Stimulated activated CD8-positive, alpha-beta memory T cell treated with anti-CD3 and anti-CD28 coated beads, Interleukin-15, amount 100 ng/mL, for 24 hours (primary cell): ENCODE measurements at places on chromosomes 12 and 14.

DNA sequence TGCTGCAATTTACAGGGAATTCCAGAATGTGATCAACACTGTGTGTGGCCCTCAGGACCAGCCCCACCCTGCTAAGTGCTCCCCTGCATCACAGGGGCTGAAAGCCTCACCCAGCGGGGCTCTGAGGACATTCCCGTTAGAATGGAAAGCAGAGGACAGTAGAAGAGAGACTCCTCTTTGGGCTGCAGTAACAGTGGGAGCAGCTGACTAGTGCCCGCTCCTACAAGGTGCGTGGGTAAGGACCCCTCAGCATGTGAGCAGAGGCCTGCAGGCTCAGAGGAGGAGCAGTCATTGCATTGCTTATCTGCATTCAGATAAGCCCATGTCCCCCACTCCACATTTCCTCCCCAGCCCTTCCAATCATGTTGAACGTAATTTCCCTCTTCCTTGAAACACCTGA is 120.1 kb downstream of the ITPR2 start:
- DNase-seq, result no peak

DNA sequence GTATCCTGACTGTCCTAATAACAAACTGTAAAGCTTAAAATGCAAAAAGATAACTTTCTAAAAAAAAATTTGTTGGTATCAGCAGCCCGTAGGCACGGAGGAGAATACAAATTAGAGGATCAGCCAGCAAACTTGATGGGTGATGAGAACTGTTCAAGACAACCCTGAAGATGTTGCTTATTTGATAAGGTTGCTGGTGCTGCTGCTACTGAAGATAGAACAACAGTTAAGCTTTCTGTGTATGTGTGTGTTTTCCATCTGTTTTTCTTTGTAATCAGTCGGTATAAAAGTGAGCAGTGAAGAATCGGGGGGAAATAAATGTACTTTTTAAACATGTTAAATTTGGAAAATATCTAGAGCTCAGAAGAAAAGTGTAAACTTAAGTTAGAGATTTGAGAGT is 67.4 kb upstream of the POC1B start:
- DNase-seq, result no peak

DNA sequence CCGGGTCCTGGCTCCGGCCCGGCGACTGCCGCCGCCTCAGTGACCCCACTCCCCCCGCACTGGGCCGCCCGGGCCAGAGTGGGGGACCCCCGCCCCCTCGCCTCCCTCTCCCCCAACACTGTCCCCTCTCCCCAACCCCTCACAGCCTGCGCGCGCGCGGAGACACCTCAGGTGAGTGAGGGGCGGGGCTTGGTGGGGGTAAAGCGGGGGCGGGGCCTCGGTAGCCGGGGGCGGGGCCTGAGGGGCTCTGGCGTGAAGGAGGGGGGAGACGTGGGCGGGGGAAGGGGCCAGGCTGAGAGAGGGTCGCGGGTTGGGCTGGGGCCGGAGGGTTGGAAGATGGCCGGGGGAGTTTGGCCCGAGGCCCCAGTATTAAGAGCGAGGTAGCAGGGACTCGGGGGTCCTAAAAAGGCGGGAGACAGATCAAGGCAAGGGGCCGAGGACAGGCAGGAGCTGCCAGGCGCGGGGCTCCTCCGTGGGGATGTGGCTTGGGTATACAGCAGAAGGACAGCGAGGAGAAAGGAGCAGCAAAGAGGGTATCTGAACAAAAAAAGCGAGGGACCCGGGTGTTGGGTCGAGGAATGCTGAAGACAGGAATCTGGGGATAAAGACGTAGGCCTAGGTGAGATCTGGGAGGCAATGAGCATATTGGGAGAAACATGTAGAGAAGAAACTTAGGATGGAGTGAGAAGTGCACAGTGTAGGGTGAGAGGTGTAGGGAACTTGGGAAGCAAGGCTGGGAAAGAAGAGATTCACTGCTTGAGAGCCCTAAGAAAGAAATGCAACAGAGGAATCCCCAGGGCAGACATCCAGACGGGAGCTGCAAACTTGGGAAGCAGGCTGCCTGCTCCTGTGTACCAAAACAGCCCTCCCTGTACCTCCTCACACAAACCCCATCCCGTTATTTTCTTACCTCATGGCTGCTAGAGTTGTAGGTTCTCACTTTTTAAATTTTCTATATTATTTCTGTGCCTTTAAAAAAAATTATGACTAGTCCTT is 10.8 kb downstream of the SUOX start:
- no peak for DNase-seq

DNA sequence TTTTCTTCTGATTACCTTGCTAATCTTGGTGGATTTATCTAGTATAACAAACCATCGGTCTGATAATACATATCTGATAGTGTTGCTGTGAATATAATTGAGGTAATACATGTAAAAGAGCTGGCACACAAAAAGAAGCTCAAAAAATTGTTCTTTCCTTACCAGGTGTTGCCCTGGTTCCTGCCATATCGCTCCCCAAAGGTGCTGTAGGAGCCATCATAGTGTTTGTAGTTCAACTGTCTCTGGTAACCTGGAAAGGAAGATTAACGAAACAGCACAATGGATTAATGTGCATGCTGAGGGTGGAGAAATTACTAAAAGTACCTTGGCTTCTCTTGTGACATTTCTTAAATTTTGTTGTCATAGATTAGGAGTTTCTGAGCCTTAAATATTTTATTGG is 36.6 kb downstream of the A2M start:
- no peak for DNase-seq

DNA sequence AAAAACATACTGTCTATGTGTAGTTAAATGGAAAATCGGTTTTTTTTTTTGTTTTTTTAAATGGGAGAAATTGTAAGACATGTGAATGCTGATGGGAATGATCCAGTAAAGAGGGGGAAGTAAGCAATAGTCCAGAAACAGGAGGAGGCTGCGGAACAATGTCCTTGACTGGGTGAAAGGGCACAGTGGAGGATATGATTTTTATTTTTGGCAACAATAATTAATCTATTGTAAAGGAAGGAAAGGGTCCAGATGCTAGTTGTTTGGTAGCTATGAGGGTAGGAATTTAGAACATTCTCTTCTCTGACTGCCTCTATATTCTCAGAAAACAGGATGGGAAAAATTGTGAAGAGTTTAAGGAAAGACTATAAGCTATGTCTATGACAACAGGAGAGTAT is 76.6 kb downstream of the RPL10L start:
- no peak for DNase-seq

GRCh38 chr14:54768501-54769129 is 134.0 kb downstream of the GCH1 start:
- DNase-seq, result no peak

DNA sequence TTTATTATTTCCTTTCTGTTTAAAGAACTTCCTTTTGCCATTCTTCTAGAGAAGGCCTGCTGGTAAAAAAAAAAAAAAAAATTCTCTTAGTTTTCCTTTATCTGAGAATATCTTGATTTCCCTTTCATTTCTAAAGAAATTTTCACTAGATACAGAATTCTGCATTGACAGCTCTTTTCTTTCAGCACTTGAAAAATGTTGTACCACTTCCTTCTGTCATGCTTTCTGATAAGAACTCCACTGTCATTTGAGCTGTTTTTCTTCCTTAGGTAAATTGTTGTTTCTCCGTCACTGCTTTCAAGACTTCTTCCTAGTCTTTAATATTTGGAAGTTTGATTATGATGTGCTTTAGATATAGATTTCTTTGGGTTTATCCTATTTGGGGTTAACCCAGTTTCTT is 113.6 kb upstream of the BTG1 start:
- no peak for DNase-seq

- DNase-seq, result no peak
These were observed 117.6 kb upstream of the PLEKHG7 start for GRCh38 chr12:92585115-92585727.

DNA sequence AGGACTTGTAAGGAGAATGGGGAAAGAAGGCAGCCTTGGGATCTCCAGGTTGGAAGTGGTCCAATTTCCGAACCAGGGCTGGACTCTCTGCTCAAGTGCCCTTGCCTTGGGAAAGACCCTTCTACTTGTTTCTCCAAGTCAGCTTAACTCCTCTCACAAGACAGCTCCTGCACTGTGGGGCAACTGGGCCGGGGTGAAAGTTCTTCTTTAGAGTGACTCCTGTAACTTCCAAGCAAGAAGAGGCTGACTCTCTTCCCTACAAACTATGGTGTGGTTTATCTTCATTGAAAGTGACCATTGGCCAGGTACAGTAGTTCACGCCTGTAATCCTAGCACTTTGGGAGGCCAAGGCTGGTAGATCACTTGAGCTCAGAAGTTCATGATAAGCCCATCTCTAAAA is 13.7 kb downstream of the KRT1 start:
- no peak for DNase-seq

DNA sequence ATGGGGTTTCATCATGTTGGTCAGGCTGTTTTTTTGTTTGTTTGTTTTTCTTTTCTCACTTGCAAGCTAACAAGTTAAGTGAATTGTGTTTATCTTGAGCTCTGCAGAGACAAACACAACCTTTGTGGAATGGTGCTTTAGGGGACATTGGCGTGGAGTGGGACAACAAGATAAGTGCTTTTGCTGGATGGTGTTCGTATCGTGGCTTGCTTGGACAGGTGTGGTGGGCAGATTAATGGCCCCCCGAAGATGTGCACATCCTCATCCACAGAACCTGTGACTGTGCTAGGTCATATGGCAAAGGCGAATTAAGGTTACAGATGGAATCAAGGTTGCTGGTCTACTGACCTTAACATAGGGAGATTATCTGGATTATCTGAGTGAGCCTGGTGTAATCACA is 7.0 kb downstream of the MLXIP start:
- DNase-seq, result no peak

- DNase-seq, result no peak
These were observed 613.9 kb upstream of the NOVA1 start for GRCh38 chr14:27211741-27212140.

GRCh38 chr14:80446356-80446755 is 235.1 kb upstream of the DIO2 start:
- no peak for DNase-seq

GRCh38 chr12:80059875-80060274 is 39.5 kb upstream of the OTOGL start:
- no peak for DNase-seq

- no peak for DNase-seq
These were observed 58.3 kb downstream of the SMOC1 start for GRCh38 chr14:69937367-69938081.

DNA sequence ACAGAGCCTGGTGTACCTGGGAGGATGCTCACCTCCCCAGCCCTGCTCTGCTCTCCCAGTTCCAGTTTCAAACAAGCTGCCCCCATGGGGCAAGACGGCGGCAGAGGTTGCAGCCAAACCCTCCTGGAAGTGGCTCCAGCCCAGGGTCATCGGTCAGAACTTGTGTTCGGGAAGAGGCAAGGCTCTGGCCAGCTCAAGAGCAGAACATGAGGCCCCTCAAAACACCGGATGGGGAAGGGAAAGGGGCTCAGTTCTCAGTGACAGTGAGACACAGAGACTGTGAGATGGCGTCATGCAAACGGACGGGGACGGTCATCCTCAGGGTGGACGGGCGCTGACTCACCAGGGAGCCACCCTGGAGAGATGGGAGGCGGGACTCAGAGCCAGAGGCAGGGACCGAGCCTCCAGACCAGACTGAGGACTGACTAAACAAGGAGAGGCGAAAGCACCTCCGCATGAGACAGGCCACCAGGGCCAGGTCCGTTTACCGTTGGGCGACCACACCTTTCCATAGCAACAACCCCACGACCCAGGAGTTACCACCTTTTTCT is 63.9 kb upstream of the GALNT9 start:
- no peak for DNase-seq
